ENCODE measurements at places on chromosomes 16 and 17.
A peak's percentile ranks its signal among the peaks of the same experiment; 100 is the strongest.

GRCh38 chr16:15765880-15766279 lies 90.9 kb downstream of the MYH11 start:
- DNase-seq: no peak

DNA sequence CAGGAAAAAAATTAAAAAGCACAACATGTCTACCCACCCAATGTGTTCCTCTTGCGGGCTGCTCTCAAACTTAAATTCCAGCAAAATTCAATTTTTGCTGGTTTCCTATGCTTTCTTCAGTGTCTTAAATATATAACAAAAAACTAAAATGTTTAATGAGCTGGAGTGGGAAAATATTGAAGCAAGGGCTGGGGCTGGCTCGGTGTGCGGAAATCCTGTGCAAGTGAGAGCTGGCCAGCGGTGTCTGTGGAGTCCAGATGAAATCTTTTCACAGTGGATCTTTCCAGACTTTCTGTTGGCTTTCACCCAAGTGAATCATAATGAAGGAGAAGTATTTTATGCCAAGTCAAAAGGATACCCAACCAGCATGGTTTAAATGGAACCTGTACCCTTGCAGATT lies 1733.6 kb downstream of the TP53TG3F start:
- DNase-seq: no peak

- no peak for DNase-seq
These were observed 15.5 kb downstream of the UNKL start for GRCh38 chr16:1398826-1399581.

- no peak for DNase-seq
These were observed 7.0 kb upstream of the OR2C1 start for GRCh38 chr16:3348547-3349167.

- no peak for DNase-seq
These were observed 1.9 kb downstream of the GNA13 start for GRCh38 chr17:65054602-65055001.

- DNase-seq: no peak
These were observed 7.8 kb downstream of the VPS4A start for GRCh38 chr16:69318911-69319289.

DNA sequence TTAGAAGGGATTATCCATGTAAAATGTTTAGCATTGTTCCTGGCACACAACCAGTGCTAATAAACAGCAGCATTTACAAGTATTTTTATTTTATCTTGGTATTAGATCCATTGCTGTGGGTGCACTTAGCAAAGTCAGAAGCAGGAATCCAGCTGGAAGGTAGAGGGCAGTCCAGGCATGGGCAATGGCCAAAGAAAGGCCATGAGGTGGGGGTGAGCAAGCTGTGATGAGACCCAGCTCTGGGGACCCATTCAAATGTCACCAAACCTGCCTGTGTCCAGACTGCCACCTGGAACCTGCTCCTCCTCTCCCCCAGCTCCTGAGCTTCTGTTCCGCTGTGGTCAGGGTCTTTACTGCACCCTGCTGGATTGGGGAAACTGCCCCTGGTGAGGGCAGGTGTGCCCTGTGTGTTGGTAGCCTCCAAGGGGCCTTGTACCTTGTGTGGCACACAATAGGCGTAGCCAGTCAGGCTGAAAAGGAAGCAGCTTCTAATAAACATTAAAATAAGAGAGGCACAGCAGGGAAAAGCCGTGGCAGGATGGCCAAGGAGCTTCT lies 118.0 kb upstream of the CRHR1 start:
- DNase-seq: no peak

- DNase-seq: no peak
These were observed 349.4 kb downstream of the SLC39A11 start for GRCh38 chr17:72743037-72743467.

- no peak for DNase-seq
These were observed 999 bp downstream of the MARF1 start for GRCh38 chr16:15641753-15642556.

GRCh38 chr16:68319185-68319908 lies 8.5 kb downstream of the PRMT7 start:
- DNase-seq: no peak

DNA sequence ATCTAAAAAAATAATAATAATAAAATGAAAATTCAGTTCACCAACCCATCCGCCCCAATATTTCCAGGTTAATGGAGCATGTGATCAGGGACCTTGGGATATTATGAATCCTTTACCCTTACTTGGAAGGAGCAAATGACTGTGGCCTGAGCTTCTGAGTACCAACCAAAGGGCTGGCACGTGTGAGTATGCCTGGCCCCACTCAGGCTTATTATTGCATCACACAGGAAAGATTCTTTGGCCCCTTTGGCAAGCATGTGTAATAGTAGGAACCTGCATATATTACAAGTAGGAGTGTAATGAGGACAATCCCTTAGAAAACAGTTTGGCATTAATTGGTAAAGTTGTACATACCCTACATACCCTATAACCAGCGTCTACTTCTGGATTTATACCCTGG lies 7.2 kb upstream of the C17orf78 start:
- no peak for DNase-seq

DNA sequence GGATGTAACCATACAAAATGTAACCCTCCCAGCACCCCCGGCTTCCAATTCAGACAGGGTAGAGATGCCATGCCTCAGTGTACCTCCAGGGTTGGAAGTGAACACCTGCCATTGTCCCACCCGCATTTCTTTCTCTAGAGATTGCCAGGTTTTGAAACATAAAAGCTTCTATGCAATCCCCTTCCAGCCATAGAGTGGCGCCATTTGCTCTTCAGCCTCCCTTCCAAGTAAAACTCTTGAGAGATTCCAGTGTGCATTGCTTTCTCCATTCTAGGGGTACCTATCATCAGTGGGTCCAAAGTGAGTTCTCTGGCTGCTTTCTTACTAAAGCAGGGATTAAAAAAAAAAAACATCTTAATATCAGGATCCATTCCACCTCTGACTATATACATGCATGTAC lies 133.1 kb upstream of the RPL38 start:
- DNase-seq: no peak

DNA sequence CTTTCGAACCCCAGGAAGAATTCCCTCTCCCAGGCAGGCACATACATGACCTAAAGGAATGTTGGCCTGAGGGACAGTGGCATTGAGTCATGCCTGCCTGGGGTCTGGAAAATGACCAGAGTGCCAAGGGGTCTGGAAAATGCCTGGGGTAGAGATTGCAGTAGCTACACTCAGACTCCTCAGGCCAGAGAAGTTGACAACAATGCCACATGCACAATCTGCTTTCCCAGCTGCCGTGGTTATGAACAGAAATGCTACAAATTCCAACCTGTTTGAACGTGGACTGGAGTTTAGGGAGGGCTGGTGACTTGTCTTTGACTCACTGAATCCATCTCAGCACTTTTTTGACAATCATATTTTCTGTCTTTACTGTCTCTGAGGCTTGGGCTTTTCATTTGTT lies 250.0 kb downstream of the ABCC12 start:
- DNase-seq: no peak

DNA sequence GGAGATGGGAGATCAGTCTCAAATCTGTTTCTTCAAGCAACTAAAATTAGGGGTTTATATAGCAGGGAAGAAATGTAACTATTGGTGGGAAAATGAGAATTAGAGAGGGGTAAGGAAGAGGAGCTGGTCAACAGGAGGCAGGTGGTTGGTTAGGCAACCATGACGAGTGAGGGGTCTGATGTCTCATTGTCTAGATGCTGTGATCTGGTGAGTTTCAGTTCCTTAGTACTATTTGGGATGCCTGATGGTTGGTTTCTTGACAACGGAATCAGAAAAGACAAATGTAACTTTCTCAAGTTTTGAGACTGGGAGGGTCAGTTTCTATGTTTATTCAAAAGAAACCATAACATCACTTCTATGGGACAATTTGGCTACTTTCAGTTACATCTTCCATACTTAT lies 415.3 kb upstream of the C16orf82 start:
- DNase-seq: no peak

DNA sequence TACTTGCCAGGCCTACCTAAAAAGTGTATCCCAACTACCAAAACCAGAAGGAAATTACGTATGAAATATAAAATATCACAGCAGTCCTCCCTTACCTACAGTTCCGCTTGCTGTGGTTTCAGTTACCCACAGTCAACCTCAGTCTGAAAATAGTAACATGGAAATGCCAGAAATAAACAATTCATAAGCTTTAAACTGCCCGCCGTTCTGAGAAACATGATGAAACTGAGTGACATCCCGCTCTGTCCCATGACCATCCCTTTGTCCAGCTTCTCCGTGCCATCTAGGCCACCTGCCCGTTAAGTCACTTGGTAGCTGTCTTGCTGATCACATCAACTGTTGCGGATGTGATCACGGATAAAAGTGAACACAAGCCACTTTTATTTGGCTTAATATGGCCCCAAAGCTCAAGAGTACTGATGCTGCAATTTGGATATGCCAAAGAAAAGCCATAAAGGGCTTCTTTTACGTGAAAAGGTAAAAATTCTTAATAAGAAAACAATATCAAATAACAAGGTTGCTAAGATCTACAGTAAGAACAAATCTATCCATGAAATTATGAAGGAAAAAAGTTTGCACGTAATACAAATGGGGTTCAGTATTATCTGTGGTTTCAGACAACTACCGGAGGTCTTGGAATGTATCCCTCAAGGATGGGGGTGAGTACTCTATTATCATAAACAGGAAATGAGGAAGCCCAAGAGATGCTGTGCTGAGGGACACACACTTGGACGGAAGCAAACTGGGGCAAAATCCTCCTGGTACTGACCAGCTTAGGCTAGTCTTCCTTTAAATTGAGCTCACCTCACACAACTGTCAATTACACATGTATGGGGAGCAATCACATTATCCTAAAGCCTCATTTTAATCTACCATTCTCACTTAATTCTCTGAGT lies 8.2 kb downstream of the USP22 start:
- DNase-seq: no peak

- no peak for DNase-seq
These were observed 990 bp downstream of the DOK4 start for GRCh38 chr16:57485091-57485915.

- no peak for DNase-seq
These were observed 178.2 kb downstream of the SALL1 start for GRCh38 chr16:50972876-50973275.

DNA sequence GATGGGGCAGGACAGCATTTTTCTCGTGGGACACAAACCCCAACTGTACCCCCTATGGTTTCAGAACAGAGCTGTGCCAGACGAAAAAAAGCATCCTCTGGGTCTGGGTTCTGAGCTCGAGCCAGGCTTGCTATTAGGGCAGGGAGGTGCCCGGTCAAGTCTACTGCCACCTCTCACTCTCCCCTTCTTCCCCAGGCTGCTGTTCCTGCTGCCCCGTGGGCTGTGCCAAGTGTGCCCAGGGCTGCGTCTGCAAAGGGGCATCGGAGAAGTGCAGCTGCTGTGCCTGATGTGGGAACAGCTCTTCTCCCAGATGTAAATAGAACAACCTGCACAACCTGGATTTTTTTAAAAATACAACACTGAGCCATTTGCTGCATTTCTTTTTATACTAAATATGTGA lies 1.1 kb downstream of the MT1E start:
- DNase-seq: no peak

GRCh38 chr17:811051-811784 lies 29.1 kb downstream of the MRM3 start:
- no peak for DNase-seq

GRCh38 chr16:19940195-19940594 lies 55.5 kb upstream of the GPRC5B start:
- no peak for DNase-seq

- no peak for DNase-seq
These were observed 197.3 kb downstream of the SOX9 start for GRCh38 chr17:72318131-72318530.

DNA sequence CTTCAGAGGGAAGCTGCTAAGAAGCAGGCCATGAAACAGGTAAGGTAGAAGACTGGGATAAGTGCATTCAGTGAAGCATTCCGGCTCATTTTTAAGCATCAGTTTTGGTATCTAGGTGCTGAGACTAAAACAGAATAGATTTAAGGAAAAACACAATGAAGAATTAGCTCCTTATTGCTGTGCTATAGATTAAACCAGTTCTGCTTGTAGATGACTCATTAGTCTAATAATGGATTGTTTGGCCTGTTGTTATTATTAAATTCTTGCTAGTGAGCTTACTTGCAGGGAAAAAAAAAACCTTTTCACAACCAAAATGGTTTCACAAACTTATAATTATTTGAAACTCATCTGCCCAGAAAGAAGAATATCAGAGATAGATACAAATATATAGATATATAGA lies 55.9 kb downstream of the NSRP1 start:
- DNase-seq: no peak

GRCh38 chr17:57667461-57667923 lies 77.6 kb downstream of the CCDC182 start:
- peak; percentile 38 for DNase-seq

DNA sequence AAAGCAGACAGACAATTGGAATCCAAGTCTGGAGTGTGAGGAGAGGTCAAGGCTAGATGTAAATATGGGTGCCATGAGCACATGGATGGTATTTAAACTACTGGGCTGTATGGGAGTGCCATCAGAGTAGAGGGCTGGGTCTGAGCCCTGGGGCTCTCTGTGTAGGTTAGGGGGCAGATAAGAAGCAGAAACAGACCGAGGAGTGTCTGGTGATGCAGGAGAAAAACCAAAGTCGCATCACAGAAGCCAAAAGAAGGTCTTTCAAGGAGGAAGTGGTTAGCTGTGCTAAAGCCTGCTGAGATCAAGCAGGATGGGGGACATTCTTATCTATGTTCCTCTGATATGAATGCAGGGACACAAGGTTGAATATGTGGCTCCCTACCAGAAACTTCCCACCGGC lies 1.9 kb downstream of the TSEN54 start:
- no peak for DNase-seq

DNA sequence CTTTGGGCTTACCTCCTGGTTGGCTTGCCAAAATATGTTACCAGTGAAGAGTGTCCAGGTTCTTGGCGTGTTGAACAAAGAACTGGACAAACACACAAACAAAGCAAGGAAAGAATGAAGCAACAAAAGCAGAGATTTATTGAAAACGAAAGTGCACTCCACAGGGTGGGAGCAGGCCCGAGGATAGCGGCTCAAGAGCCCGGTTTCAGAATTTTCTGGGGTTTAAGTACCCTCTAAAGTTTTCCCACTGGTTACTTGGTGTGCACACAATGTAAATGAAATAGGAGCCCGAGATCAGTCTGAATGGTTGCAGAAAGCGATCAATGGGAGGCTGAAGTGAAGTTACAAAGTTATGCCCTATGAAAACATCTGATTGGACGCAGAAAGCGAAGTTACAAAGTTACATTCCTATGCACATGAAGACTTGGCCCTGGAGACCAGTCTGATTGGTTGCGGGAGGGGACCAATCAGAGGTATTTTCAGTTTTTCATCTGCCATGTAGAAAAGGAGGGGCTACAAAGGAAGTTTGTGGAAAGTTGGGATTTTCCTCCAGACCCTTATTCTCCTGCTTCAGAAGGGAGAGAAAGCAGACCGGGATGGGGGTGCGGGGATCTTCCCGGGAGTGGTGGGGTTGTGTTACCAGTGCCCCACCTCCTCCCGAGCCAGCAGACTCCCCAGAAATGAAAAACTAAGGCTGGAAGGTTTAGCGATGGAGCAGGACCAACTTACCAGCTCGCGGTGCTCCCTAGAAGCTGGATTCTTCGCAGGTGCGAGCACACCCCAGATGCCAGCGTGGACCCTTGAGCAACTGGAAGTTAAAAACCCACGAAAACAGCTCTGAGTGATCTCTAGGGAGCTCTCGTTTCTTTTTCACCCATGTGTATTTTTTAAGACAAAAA lies at the start of gene SLFN12:
TSS of gene SLFN12 (minus strand) at position 325 of the 899 bp plus-strand sequence. CDS start 9,472 bp downstream, outside the sequence.
- peak; percentile 53 for DNase-seq

All from left lobe of liver (tissue), 2 donors.